ENCODE measurements at places on chromosomes 1 and 21.

DNA sequence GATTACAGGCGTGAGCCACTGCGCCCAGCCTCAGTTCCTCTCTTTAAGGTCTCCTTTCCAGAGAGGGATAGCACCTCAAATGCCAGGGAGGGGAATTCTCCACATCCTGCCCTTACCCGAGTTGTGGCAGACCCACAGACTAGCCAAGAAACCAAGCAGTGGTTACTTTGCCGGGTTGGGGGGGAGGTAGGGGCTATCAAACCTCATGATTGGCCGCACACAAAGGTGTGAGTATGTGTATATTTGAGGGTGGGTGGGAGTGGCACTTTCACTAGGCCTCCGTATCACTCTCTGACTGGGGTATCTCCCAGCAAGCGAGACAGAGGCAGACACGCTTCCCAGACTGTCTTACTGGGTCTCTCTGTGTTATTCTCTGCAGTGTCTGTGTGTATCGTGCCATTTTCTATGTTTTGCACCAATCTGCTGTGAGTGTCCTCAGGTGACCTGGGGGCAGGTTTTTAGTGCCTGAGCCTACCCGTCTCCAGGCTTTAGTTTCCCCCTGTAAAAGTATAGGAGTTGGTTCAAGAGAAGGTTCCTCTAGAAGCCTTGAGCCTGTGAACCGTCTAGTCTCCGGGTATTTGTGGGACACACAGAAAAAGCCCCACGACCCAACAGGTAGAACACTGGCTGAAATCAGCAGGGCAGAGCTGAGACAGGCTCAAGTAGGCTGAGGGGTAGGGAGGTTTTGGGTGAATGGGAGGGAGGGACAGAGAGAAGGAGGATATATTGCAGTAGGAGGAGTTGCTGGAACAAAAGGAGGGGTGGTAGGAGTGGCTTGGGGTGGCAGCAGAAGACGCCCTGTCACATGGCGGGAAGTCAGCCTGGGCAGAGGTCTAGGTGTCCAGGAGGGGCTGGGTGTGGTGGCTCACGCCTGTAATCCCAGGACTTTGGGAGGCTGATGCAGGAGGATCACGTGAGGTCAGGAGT is 10.3 kb downstream of the LMNA start:
- DNase-seq = no peak

DNA sequence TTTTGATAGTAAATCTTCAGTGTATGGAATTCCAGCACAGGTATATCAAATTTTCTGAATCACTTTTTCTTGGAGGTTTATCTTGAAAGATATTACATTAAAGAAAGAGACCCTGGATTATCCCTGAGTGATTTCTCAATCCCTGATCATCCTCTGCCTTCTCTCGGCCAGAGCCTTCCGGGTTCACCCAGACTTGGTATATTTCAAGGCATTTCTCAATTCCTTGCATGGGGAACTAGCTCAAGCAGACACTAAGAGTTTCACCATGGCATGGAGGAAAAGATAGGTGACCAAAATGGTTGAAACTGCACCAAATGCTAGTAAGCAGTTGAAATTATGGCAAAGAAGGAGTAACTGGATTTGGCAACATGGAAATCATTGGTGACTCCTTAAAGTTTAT is 5.7 kb downstream of the VAMP4 start:
- no peak for DNase-seq

- no peak for DNase-seq
Measured at GRCh38 chr1:221347706-221348105, 394.2 kb downstream of the DUSP10 start.

GRCh38 chr1:85307987-85308832 is 31.8 kb upstream of the BCL10 start:
- DNase-seq = peak; percentile 81

DNA sequence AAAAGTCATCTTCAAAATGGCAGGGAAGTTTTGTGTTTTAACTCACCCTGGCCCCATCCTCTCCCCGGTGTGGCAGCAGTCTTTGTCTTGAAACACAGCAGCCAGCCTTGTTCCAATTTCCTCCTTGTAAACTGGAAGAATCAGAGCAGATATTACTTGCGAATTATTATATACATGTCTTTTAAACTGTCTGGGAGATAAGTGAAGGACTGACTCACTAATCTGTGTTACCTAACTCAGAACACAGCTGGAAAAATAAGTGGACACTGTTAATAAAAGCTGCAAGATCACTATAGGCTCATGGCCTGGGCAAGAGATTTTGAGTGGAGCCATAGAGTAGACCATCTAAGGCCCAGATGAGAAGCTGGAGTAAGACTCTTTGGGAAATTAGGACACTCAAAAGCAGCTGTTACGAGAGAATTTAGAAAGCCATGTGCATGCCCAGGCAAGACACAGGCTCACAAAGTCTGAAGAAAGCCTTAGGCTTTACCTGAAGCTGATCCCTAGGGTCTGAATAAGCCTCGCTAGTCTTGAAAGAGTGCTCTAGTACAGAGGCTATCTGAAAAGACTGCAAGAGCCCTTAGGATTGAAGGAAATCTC is 233.0 kb upstream of the RAB4A start:
- DNase-seq = no peak

DNA sequence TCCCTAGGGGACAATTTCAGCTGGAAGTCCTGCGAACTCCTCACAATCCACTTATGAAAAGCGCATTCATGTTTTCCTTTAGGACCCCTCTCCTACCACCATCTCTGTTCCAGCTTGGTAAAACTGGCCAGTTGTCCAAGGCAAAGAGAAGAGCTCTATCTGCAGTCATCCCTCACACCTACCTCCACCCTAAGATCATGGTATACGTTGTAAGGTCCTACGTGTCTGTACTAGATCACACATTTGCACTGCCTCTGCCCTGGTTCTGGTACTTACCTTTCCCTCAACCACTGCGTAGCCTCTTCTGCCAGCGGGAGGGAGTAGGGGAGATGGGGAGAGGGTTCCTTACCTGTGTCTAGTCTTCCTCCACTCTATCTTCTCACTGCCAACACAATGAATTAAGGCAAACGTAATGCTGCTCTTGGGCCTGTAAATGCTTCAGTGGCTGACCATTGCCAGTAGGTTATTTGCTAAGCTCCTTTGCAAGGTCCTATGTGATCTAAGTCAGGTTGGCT is 739 bp upstream of the NUP133 start:
- no peak for DNase-seq

DNA sequence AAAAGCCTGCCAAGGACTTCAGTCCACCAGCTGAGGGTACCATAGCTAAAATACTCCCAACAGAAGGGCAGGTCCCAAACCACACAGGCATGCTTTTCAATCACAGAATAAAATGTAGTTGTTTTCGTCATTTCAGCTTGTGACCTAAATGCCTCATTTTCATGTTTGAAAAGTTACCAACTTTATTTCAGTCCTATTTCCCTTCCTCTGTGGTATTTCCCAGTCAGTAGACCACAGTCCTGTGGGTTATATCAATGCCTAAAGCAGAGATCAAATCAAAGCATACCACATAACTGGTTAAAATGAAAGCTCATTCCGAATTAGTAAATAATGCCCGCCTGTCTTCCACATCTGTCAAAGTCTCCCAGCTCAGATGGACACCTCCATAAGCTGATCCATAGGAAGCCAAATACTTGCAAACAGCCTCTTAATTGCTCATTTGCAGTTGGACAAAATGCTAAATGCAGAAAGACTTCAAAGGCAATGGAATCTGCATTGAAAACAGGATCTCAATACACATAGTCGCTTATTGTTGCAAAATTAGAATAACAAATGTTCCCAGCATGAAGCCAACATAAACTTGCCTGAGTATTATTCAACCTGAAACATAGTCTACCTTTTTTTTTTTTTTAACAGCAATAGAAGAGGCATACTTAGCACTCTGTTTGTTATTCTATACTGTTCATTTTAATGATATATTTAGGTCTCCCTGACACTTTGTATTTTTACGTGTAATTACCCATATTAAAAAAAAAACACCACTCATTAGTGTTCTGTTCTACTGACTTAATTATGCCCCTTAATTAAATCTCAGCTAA is 53.9 kb downstream of the NR5A2 start:
- no peak for DNase-seq

DNA sequence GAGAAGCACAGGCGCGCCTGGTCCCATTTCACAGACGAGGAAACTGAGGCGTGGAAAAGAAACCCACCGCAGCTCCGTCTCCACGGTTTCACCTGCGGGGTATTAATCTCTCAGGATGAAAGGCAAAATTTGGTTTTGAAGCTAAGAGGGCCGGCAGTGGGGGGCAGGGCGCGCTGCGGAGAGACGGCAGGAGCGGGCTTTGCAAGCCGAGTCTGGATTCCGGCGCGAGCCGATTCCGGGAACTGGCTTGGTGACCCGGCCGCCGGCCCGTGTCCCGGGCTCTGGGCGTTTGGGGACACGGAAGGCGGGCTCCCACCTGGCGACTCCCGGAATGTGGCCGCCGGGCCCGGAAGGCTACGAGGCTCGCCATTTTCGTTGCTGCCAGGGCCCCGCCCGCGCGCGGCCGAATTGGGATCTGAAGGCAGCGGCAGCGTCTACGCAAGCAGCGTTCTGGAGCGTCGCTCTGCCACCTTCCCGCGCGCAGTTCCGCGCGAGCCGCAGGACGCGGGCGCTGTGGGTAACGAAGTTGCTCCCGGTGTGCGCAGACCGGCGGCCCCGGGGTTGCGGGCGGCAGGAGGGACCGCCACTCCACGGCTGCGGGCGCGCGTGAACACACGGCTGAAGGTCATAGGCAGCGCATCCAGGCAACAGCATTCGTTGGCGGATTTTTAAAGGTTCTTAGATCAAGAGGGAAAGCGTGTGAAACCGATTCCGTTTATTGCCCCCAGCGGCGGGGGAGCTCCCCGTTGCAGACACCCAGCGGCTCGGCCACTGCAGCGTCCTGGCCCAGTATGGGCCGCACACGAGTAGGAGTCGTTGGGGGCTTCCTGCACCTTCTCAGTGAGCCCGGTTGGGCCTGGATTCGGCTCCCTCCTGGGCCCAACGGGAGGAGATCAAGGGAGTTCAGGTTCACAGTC is 5.4 kb upstream of the PRDM16 start:
- no peak for DNase-seq

- no peak for DNase-seq
Measured at GRCh38 chr21:24032709-24033232, 1574.5 kb downstream of the MRPL39 start.

Data from large intestine (tissue), 12 donors.